ENCODE measurements at places on chromosomes 13 and 19.

GRCh38 chr19:41328157-41328841, 18.3 kb downstream of the CCDC97 start:
- no peak for DNase-seq

GRCh38 chr13:21015284-21015683, 46.1 kb downstream of the LATS2 start:
- DNase-seq = no peak

GRCh38 chr19:32887572-32888215, 18.1 kb upstream of the SLC7A9 start:
- no peak for DNase-seq

DNA sequence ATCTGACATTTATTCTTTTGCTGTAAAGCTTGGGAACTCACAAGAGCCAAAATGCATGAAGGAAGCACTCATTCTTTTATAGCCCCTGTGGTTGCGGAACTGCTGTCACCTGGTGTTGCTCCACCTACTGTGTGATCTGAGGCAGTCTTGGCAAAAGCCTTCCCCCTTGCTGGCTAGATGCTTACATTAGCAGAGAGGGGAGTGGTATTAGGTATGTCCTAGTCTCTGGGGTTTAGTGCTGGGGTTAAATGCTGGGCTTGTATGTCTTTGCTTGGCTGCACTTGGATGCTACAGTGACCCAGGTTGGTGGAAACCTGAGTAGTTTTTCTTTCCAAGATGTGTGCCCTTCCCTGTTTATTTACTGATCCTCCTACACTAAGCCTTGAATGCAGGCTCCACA, 99.3 kb downstream of the WDFY2 start:
- DNase-seq = no peak

GRCh38 chr19:45477186-45477585, 9.4 kb downstream of the FOSB start:
- no peak for DNase-seq

DNA sequence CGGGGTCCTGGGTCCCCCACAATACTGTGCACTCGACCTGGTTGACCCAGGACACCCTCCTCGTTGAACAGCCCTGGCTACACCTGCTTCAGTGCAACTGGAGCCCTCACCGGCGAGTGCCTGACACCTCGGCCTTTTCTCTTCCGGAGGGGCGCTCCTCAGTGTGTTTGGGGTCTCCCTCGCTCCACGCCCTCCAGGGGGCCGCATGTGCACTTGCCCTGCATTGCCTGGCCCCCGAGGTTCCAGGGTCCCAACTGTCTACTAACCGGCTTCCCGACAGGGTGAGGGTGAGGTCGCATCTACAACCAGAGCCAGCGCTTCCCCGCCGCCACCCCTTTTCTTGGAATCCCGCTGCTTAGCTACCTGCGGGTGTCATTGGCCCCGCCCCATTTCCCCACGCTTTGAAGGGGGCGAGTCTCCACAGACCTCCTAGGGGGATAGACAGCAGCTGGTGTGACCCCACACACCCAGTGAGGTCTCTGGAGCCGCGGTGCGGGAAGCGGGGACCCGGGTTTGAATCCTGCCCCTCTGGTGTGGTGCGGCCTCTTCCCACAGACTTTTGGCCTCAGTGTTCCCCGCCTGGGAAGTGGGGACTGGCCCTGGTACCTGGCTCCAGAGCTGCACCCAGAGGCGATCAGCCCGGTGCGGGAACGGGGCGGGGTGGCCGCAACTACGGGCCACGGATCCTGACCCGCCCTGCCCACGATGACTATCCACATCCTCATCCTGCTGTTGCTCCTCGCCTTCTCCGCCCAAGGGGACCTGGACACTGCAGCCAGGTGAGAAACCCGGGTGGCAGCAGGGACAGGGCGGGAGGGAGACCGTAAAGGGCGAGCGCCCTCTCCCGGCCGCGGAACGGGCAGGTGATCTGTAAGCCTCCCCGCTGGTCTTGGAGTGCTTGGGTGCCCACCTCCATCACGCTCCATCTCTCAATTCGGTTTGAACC, at the start of gene ADM5:
TSS of gene ADM5 (plus strand) at position 462 of the 946 bp plus-strand sequence. CDS start at position 706, 244 bp downstream.
- DNase-seq = no peak

DNA sequence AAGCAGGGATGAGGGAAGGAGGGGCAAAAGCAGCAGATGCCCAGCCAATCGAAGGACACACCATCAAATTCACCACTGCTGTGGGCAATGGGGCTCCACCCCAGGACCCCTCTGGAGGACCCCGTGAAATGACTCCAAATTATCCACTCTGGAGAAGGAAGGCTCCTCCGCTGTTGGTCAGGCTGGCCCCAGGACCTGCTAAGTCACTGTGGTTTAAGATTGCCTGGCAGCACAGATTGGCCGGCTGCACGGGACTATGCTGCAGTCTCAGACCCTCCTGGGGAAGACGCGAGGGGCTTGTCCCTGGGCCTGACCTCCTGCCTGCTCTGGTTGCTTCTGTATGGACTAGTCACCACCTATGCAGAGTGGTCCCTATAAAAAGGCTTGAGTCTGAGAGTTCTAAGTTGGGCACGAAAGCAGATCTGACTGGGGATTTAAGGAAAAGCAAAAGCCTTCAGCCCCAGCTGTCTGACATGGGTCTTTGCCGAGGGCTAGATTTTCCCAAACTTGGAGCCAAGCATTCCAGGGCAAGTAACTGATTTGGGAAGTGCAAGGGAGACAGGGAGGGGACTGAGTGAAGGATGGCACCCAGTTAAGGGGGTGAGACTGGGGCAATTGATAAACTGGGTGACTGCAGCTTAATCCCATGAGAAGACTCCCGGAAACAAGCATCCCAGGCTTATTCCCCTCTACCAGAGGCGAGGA, 91.7 kb downstream of the TSHZ3 start:
- DNase-seq = no peak

GRCh38 chr19:24046550-24046949, 40.4 kb upstream of the ZNF254 start:
- DNase-seq = no peak

DNA sequence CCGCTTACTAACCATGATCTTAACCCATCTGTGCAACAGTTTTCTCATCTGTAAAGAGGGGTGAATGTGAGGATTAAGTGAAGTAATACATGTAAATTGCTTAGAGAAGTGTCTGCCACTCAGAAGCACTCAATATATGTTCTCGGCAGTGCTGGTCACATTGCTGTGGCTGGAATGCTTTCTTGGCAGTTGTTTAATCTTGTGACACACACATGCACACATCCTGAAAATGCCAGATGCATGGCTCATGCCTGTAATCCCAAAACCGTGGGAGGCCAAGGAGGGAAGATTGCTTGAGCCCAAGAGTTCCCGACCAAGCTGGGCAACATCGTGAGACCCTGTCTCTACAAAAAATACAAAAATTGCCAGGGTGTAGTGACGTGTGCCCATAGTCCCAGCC, 4.9 kb upstream of the DMKN start:
- DNase-seq = no peak

- peak; percentile 76 for DNase-seq
Observed at GRCh38 chr19:29873024-29873800, 61.4 kb downstream of the CCNE1 start.

- DNase-seq = no peak
Observed at GRCh38 chr13:107104631-107105030, 536.7 kb upstream of the ARGLU1 start.

- peak; percentile 12 for DNase-seq
Observed at GRCh38 chr13:25406377-25406776, 34.6 kb downstream of the ATP8A2 start.

- DNase-seq = peak; percentile 88
Observed at GRCh38 chr19:41959056-41960053, at the start of gene RABAC1. Gene RABAC1, minus strand, starts transcription at chr19:41959321. Its CDS starts 29 bp downstream, at chr19:41959292.

DNA sequence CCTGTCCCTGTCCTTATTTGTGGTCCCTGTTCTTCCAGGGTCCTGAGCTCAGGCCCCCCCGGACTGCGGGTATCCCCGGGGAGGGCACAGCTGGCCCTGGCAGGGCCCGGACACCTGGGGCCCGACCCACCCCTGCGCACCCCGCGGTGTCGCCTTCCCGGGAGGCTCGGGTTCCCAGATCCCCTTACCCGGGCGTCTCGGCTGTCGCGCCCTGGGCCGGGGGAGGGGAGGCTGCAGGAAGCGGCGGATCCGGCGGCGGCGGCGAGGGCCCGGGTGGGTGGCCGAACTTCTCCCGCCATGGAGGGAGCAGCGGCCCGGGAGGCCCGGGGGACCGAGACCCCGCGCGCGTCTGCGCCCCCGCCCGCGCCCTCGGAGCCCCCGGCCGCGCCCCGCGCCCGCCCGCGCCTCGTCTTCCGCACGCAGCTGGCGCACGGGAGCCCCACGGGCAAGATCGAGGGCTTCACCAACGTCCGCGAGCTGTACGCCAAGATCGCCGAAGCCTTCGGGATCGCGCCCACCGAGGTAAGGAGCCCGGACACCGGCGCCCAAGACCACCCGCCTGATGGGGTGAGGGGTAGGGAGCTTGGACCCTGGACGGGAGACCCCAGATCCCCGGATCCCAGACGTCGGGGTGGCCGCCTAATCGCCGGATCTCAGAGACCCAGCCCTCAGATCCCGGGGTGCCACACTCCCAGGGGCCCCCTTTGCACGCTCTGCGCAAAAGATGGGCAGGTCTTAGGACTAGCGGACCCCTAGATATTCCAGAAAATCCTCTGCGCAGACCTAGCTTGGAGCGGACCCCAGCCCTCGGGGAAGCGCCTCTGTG, at the start of gene GIPC3:
TSS of gene GIPC3 (plus strand) at position 178 of the 826 bp plus-strand sequence. CDS start at position 298, 120 bp downstream.
- peak; percentile 39 for DNase-seq

GRCh38 chr13:57123681-57124080, 17.0 kb upstream of the PRR20A start:
- no peak for DNase-seq

DNA sequence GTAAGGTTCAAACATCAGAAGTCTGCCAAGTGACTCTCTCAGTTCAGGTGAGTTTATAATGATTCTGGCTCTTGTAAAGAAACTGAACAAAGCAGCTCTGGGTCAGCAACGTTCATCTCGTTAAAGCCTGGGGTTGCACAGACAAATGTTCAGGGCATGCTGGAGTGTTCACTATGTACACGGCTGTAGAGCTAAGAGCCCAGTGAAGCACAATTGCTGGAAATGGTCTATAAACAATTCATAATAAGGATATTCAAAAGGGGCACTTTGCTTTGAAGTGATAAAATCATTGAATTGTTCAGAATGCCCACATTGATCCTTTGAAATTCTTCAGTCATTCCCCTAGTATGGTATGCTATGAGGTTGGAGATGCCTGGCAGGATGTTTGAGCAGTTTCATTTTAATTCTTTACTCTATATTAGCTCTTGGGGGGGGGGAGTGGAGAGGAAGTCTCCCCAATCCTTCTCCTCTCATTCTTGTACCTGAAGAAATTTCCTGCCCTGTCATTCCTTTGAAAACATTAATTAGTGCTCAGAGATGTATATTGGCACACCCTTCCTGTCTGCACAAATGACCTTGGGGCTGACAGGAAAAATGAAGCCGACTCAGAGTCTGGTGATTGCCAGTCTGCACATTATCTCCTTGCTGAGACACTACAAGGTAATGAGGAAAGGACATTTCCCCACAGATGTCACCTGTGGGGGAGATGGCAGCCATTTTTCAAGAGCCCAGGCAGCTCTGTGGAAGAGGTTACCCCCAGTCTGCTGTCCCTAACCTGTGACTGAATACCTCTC, 145.5 kb downstream of the DLEU7 start:
- DNase-seq = no peak

GRCh38 chr19:42596391-42597072, 1.8 kb upstream of the CEACAM8 start:
- DNase-seq = peak; percentile 73

DNA sequence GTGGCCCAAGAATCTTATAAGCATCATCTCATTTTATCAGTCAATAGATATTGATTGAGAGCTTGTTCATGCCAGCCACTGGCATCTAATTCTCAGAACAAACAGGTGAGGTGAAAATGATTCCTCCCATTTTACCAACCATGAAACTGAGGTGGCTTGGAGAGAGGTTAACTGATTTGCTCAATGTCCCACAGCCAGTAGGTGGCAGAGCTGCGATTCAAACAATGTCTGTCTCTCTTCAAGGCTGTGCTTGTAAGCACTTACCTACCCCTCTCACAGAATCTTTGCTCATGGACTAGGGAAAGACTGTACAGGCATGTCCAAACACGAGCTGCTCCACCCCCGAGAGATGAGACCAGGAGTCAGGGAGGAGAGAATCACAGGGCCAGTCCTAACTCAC, 21.5 kb upstream of the GSX1 start:
- peak; percentile 44 for DNase-seq
